ENCODE measurements at places on chromosomes 13 and 19.

DNA sequence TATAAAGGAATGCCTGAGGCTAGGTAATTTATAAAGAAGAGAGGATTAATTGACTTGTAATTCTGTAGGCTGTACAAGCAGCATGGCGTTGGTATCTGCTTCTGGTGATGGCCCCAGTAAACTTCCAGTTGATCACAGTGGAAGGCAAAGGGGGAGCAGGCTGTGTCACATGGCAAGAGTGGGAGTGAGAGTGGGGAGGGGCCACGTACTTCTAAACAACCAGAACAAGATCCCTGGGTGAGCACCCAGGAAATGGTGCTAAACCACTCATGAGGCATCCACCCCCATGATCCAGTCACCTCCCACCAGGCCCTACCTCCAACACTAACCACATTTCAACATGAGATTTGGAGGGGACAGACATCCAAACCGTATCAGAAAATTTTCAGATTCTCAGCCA is 3.0 kb upstream of the RNF113B start:
- no peak for DNase-seq

GRCh38 chr13:65497265-65497664 is 1732.9 kb downstream of the PCDH9 start:
- DNase-seq, result no peak

DNA sequence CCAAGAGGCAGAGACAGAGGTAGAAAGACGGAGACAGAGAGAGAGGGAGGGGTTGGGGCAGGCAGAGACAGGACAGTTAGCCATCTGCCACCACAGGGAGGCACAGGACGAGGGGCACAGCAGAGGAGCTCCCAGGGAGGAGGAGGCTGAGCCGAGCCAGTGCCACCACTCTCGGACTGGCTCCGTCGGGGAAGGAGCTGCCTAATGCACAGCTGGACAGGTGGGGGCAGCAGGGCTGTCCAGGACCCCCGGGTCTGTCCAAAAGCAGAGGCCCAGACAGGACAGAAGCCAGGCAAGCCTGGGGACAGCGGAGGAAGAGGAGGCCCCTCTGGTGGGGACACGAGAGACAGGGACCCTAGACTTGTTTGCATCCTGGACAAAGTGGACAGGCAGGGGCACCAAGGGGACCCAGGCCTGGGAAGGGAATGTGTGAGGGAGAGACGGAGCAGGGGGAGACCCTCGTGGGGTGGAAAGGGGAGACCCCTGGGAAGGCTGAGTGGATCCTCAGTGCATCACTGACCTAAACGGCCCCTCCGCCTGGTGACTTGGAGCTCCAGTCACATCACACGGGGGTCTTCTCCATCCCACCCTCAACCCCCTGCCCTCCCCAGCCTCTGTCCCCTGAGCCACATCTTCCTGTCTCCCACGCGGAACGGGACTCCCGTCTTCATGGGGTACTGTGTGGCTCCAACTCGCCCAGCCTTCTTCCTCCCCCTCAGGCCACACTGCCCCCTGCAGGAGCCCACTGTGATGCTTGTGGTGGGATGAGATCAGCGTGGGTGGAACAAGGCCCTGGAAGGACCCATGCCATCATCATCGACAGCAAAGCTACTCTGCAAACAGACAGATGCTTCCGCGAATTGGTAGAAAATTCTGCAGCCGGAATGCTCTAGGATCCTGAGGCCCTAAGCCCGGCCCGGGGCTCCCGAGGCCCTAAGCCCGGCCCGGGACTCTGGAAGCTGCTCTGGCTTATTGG is 915 bp downstream of the F10 start:
- DNase-seq, result no peak

DNA sequence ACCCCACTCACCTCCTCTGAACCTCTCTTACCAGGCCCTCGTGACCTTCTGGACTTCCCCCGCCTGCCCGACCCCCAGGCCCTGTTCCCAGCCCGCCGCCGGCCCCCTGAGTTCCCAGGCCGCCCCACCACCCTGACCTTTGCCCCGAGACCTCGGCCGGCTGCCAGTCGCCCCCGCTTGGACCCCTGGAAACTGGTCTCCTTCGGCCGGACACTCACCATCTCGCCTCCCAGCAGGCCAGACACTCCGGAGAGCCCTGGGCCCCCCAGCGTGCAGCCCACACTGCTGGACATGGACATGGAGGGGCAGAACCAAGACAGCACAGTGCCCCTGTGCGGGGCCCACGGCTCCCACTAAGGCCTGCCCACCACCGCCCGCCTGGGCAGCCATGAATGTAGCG is 3.2 kb downstream of the TTC9B start:
- DNase-seq, result no peak

- peak; percentile 26 for DNase-seq
Observed at GRCh38 chr19:56637976-56638555, 4.9 kb upstream of the SMIM17 start.

DNA sequence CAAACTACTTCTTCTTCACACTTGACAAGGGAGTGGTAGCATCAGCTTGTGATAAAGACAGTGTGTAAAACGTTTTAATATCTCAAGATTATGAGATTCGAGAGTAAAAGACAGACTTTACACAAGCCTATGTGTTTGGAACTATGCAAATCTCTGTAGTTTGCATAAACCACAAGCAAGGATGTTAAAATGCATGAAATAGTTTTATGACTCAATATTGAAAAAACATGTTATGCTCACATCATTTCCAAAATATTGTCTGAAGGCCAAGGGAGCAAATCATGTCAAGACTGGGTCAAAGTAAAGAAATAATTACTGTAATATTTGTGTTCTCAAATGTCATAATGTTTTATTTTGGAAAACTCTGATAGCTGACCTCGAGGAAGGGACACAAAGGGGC is 316.8 kb upstream of the KLF12 start:
- no peak for DNase-seq

- DNase-seq, result no peak
Observed at GRCh38 chr19:10812196-10812595, 23.8 kb downstream of the TMED1 start.

DNA sequence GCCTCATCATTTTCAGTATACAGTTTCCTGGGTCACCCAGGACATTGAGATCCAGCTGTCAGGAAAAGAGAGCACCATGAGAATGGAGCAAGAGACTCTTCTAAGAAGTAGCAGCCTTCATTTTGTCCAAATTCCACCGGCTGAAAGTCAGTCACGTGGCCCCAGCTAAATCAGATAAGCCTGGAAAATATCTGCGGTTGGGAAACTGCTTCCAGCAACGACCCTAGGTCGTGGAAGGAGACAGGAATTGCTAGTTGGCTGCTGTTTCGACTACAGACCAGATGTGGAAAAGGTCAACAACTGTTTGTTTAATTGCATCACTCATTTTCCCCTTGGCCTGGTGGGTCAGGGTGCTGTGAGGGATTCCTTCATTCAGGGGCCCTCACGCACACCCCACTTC is 107.0 kb downstream of the ZNF536 start:
- no peak for DNase-seq

DNA sequence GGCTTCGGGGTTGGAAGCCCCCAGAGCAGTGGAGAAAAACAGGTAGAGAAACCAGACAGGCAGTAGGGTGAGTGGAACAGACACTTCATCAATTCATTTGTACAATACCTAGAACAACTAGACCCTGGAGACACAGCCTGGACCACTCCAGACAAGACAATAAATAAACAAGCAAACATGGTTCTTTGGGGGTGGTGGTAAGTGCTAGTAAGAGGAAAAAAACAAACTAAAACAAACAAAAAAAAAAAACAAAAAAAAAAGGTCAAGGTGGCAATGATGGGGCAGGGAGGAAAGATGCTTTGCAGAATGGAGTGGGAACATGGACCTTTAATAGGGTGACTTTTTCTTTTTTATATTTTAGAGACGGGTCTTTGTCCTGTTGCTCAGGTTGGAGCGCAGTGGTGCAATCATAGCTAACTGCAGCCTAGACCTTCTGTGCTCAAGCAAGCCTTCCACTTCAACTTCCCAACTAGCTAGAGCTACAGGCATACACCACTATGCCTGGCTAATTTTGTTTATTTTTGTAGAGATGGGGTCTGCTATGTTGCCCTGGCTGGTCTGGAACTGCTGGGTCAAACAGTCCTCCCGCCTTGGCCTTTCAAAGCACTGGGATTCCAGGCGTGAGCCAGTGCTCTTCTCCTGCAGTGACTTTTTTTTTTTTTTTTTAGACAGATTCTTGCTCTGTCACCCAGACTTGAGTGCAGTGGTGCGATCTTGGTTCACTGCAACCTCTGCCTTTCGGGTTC is 3.1 kb downstream of the JUNB start:
- no peak for DNase-seq

DNA sequence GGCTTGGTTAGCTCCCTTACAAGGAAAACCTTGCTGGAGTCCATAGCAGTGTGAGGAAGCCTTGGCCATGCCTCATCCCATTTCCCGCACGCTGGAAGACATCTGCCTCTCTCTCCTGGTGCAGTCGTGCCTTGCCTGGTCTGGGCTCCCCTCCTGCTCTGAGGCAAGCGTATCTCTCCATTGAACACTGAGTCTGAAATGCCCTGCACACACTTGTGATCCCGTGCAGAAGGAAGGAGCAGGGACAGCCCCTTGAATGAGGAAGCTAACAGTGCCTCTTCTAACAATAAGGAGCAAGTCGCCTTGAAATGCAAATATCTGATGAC is 407 bp upstream of the ZNF440 start:
- DNase-seq, result no peak

DNA sequence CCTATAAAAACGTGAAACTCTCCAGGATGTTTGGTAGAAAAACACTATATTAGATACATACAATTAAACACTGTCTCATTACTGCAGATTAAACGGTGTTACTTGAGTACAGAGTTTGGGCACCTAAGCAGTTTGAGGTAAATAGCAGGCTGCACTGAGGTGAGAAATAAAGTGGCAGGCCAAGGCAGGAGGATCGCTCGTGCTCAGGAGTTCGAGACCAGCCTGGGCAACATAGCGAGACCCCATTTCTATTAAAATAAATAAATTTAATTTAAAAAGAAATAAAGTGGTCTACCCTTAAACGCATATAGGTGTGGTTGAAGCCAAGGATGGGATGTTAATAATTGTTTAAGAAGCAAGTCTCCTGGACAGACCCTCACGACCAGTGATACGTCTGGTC is 1.2 kb downstream of the PSPC1 start:
- no peak for DNase-seq

DNA sequence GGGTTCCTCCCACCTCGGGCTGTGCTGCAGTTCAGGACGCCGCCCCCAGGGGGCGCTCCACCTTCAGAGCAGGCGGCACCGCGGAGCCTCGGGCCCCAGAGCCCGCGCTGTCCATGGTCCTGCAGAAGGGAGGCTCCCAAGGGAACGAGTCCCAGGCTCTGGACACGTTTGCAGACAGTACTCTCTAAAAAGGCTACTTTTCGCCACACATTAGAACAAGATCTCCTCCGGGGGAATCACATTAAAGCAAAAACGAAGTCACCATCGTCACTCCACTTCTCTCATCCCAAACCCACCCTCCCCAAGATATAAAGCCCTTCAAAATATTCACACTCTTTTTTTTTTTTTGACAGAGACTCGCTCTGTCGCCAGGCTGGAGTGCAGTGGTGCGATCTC is 4.6 kb upstream of the SIGLEC10 start:
- DNase-seq, result peak; percentile 79

GRCh38 chr13:42123600-42123999 is 75.2 kb downstream of the DGKH start:
- no peak for DNase-seq

- DNase-seq, result peak; percentile 68
Observed at GRCh38 chr19:40365613-40366401, 17.3 kb downstream of the PLD3 start.

DNA sequence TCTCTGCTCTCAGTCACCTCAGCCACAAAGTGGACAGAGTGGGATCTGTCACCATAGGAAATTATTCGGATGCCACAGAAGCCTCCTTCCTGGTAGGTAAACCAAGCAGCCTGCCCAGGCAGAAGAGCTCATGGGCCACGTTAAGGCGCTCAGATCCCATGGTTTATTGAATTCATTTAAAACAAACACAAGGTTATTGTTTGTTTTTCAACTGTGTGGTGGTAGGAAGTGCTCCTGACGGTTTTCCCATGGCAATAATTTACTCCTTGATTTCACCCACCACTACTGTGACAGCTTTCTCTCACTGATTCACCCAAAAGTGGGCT is 14.4 kb downstream of the BCAM start:
- no peak for DNase-seq

DNA sequence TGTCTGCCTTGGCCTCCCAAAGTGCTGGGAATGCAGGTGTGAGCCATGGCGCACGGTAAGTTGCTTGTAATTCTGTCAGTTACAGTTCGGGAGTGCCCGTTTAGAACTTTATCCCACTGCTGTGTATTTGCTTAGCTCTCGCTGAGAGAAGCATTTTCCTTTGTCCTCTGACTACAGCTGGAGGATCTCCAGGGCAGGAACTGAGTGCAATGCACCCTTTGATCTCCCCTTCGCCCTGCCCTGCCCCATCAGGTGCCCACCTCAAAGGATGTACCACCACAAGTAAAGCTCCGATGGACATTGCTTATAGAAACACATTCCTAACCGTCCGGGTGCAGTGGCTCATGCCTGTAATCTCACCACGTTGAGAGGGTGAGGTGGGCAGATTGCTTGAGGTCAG is 6.5 kb downstream of the BRME1 start:
- DNase-seq, result no peak

GRCh38 chr13:23901365-23901764 is 4.1 kb upstream of the C1QTNF9B start:
- no peak for DNase-seq

DNA sequence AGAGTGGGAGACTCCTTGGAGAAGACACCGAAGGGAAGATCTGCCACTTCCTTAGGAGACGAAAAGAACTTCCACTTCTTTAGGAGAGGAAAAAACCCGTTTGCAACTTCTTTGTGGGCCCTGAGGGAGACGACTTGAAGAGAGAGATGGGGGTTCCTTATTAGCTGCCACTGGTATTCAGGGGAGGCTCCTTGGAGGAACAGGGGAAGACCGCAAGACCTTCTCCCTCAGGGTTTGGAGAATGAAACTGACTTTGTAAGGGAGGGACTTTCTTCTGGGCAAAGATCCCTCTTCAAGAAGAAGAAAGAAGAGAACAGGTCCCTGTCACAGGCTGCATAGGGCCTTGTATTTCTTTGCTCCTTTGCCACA is 416 bp downstream of the BCKDHA start:
- DNase-seq, result no peak

- no peak for DNase-seq
Observed at GRCh38 chr13:45238945-45239795, 38.3 kb upstream of the KCTD4 start.

- DNase-seq, result no peak
Observed at GRCh38 chr19:56866538-56866937, 26.0 kb upstream of the PEG3 start.

DNA sequence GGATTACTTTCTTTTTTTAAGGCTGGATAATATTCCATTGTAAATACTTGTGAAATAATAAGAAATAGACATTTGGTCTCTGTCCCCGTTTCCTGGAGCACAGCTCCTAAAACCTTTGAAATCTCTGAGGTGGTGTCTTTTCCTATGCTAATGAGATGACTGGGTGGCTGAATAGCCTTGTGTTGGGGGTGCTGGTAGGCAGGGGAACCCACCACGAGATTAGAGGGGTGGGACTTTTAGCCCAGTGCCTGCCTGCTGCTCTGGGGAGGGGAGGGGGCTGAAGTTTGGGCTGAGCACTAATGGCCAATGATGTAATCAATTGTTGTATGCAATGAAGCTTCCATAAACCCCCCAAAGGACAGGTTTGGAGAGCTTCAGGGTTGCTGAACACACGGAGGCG is 175.7 kb downstream of the FGF9 start:
- DNase-seq, result no peak

- DNase-seq, result no peak
Observed at GRCh38 chr13:38535261-38535660, 151.6 kb upstream of the FREM2 start.

- DNase-seq, result no peak
Observed at GRCh38 chr19:5918463-5919079, 4.5 kb downstream of the CAPS start.

All from stimulated activated CD4-positive, alpha-beta T cell treated with anti-CD3 and anti-CD28 coated beads, TNF-alpha, amount 100 ng/mL, for 24 hours (primary cell).